ENCODE measurements at places on chromosomes 4 and X.

DNA sequence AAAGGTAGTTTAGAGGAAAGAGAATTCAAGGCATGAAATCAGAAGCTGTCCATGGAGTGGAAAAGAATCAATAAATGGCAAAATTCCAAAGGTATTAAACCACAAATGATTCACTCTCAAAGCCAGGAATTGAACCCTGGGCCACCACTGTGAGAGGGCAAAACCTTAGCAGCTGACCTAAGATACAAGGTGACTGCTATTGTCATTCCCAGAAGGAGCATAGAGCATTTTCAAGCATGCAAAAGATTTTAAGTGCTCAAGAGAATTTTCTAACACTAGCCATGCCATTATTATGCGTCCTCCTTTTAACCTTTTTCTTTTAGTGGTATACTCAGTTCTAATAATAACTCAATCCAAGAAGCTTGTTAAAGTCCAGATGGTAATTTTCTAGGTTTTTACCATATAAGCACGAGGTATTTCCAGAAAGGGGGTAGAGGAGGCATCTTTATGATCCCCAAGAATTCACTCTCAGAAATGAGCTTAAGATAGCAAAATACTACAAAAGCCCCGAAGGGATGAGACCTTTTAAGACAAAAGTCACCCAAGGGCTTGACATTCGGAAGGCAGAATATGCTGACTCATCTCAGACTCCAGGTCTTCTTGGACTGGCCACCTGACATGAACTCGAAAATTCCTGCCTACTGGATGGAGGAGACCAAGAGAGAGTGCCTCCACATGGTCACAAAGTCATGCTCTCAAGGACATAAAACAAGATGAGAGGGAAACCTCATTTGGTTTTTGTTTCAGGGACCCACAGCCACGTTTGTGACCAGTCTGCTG is 13.8 kb upstream of the PAGE5 start:
- no peak for DNase-seq

GRCh38 chrX:74187211-74187610 is 116.8 kb upstream of the ZCCHC13 start:
- no peak for DNase-seq

DNA sequence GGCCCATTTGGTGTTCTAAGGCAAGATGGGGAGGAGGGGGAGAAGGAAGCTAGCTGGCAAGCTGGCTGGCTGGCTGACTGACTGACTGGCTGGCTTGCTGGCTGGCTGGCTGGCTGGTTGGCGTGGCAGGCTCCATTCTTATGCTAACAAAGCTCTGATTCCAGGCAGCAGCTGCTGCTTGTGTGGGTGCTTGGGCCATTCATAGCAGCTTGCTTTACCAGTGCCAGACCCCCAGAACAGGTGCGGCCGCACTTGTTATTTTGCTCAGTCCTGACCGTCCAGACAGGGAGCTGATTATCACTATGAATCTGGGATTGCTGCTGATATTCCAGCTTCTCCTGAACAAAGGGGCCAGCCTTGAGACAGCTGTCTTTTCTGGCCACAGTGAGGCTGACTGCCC is 131.2 kb upstream of the PAK3 start:
- no peak for DNase-seq

- no peak for DNase-seq
Observed at GRCh38 chrX:105114554-105115130, 105.9 kb downstream of the TEX13A start.

DNA sequence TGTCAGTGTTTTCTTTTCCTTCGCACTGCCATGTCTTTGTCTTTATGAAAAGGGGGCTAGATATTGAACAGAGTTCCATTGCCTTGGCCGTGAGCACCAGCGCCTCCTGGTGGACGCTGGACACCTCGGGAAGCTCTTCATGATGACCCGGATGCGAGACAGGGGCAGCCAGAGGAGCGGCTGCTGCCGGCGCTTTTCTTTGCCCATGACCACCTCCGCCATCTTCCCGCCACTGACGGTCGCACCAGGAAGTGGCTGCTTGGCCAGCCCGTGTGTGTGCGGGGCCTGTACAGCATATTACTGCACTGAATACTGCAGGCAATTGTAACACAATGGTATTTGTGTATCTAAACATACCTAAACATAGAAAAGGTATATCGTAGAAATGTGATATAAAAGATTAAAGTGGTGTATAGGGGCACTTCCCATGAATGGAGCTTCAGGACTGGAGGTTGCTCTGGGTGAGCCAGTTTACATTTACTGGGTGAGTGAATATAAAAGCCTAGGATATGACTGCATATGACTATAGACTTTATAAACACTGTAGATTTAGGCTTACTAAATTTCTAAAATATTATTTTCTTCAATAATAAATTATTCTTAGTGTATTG is 15.8 kb upstream of the GRIA2 start:
- DNase-seq: peak; percentile 19

DNA sequence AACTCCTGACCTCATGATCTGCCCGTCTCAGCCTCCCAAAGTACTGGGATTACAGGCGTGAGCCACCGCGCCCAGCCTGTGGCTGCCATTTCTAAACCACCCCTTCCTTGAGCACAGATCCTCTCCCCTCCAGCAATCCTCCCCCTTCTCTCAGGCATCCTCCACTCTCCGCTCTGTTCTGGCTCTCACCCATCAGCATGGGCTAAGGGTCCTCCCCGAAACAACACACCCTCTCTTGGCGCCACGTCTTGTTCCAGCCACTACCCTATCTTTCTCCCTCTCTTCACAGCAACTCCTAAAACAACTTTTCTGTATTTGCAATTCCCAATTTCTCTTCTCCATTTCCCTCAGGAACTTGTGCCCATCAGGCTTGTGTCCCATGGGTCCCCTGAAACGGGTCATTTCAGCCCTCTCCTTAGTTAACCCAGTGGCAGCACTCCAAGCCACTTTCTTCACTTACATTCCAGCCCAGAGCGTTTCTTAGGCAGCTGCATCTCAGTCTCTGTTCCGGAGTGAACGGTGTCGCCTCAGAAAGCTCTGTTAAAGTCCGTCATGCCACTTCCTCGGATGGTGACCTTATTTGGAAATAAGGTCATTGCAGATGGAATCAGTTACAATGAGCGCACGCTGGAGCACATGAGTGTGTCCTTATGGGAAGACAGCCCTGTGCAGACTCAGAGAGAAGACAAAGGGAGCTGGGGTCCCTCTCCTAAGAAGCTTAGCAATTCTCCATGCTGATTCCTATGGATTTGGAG is 28.3 kb upstream of the CLDN24 start:
- no peak for DNase-seq

GRCh38 chr4:30903502-30904214 is 183.5 kb downstream of the PCDH7 start:
- DNase-seq: no peak

GRCh38 chr4:72365981-72366380 is 203.0 kb downstream of the ADAMTS3 start:
- no peak for DNase-seq

DNA sequence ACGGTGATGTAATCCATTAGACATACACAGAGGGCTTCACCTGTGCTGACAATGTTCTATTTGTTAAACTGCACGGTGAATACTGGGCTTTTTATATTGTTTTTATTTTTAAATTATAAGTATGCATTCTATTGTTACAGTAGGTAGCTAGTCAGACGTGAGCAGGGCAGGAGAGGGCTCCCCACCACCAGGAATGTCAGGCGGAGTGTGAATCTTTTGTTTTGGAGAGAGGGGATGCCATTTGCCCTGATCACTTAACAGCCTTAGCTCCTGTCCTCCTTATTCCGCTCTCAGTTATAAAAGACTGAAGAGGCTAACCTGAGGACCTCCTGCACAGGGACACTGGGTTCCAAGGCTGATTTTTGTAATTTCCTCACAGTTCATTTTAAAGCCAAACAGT is 151.6 kb upstream of the TAPT1 start:
- DNase-seq: no peak

GRCh38 chrX:15143050-15143824 is 126.6 kb downstream of the ASB9 start:
- no peak for DNase-seq

GRCh38 chr4:95508421-95508820 is 40.4 kb downstream of the UNC5C start:
- no peak for DNase-seq

- no peak for DNase-seq
Observed at GRCh38 chr4:141853091-141853764, 216.8 kb downstream of the IL15 start.

- DNase-seq: no peak
Observed at GRCh38 chrX:6708041-6708440, 173.1 kb upstream of the VCX3A start.

DNA sequence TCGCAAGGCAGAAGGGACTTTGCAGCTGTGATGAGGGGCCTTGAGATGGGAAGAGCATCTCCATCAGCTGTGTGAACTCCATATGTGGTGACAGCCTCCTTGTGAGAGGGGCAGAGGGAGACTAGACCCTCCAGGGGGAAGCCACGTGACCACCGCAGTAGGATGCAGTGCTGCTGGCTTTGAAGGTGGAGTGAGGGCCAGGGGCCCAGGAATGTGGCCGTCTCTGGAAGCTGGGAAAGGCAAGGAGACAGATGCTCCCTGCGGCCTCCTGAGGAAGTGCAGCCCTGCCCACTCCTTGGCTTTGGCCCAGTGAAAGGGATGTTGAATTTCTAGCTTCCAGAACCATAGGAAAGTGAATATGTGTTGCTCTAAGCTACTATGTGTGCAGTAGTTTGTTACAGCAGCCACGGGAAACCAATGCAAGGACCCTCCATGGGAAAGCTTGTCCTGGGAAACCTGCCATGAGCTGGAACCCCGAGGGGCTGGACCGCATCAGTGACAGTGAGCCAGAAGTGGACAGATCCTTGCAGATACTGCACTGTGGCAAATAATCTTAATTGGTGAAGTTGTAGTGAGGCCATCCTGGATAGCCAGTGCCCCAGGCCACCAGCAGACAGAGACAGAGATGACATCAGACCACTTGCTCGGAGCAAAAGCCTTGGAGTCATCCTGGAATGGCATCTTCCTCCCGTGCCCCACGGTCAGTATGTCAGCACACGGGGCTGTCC is 35.4 kb upstream of the SORCS2 start:
- no peak for DNase-seq

GRCh38 chr4:57061395-57061794 is 48.8 kb downstream of the IGFBP7 start:
- DNase-seq: no peak

DNA sequence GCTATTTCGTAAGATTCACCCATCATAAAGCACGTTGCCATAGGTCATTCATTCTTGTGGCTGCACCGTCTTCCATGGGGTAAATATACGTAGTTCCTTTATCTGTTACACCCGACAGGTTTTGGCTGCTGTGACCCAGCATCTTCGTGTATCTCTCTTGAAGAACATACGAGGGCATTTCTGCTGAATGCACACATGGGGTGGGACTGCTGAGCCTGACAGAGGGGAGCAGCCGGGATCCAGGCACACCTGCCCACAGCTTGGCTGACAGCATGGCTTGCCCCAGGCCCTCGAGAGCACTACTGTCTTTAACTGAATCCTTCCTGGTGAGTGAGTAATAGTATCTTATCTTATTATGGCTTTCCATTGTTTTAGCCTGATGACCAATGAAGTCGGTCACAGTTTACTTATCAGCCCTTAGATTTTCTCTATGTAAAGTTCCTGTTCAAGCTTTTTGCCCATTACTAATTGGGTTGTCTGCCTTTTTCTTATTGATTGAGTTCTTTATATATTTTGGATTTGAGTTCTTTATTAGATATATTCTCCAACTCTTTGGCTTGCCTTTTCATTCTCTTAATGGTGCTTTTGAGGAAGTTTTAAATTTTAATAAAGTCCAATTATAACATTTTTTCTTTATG is 45.0 kb upstream of the MXD4 start:
- DNase-seq: no peak

DNA sequence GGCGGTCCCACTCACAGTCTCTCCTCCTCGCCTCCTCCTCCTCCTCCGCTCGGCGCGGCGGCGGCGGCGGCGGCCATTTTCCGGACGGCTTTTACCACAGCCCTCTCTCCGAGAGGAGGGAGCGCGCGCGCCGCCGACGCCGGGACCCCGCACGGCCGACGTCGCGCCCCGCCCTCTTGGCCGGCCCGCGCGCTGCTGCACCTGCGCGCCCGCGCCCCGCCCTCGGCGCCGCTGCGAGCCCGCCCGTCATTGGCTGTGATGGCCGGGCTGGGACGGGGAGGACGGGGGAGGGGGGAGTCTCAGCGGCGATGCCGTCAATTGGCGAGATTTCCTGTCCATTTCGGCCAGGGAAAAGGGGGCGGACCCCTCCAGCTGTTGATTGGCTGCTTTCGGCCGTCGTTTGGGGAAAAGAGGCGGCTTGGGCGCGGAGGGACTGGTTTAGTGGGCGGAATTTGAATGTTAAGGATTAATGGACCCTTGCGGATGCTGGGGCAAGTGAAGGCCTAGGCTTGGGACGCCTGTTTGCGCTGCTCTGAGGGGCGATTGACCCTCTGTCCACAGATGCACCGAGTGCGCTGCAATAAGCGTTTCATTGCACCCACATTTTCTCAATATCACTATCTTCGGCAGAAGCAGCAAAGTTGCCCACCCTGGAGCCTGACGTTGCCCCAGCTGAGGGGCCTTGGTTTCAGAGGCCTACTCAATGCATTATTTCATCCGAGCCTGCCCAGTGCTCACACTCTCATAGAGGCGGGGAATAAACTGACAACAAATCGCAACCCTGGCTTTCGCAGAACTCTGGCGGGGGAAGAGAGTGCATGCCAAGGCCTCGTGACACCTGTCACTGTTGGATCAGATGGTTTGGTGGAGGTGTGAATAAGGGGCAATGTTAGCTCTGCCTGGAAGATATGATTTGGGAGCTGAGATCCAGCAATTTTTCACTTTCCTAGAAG is at the start of gene MECP2:
Gene MECP2, minus strand, starts transcription at position 129 of the 953 bp plus-strand sequence.
- peak; percentile 84 for DNase-seq

GRCh38 chrX:141176586-141177451 is at the start of gene LDOC1:
LDOC1 (minus strand) TSS chrX:141177129; CDS start chrX:141177021, 108 bp downstream.
- peak; percentile 44 for DNase-seq

DNA sequence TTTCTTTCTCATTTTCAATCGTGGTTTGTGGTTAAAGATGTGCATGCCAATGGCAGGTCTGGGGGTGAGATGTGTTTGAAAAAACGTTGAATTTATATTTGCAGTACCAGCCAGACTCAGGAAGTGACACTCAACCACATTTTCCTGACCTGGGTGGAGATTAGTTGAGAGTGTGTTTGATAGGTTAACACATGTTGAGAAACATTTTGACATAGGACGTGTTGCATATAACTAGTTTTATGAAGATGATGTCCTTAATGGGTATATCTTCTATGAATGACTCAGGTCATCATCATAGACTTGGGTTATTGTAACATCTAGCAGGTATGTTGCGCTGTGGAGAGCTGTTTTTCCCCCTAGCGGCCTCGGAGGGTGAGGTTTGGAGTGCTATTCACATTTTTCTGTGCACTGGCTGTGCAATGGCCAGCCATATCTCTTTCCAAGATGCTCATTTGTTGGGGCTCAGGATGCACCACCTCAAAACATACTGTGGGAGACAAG is 21.7 kb upstream of the CD38 start:
- DNase-seq: peak; percentile 61

DNA sequence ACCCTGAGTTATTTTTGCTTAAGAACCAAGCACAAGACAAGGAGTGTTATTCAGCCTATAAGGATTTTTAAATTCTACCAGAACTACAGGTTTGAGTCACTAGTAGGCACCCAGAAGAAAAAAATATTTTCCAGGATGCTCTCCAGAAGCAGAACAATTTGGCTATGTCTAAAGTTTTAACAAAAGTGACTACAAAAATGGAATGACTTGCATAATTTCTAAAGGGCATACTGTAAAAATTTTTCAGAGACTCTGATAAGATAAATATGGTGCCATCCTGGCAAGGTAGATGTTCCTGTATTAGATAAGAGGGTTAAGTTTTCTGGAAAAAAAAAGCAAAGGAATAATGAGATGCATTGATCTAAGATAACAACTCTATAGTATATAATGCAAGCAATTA is 68.6 kb upstream of the FAM9A start:
- no peak for DNase-seq
